Immature natural killer cell (primary cell): ENCODE measurements at places on chromosomes 12 and 14.

- DNase-seq: no peak
Observed at GRCh38 chr12:51868821-51869495, 18.9 kb upstream of the ANKRD33 start.

GRCh38 chr12:31832740-31833729 lies 104.2 kb upstream of the AMN1 start:
- DNase-seq: peak; percentile 62

GRCh38 chr14:66143387-66144112 lies 342.6 kb upstream of the CCDC196 start:
- no peak for DNase-seq

GRCh38 chr14:106840991-106841390 lies 1314.6 kb downstream of the TMEM121 start:
- DNase-seq: no peak

- DNase-seq: no peak
Observed at GRCh38 chr12:100801320-100801719, 6.7 kb downstream of the ANO4 start.

DNA sequence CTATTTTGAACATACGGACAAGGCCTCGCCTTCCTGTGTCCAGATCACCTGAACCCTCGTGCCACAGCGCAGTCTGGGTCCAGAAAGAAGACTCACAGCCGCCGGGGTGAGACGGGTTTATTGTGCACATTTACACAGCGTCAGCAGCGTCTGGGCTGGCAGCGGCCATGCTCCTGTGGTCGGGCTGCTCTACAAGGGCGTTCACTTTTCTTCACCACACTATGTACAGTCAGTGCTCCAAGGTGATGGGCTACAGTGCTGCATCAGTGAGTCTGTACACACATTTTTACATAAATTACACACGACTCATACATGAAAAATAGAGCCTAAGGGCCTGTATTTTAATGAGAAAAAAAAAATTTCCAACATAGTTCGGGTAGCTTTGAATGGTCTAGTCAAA lies 18.0 kb downstream of the ZFYVE21 start:
- no peak for DNase-seq

GRCh38 chr14:96962337-96962736 lies 165.2 kb downstream of the VRK1 start:
- peak; percentile 14 for DNase-seq

DNA sequence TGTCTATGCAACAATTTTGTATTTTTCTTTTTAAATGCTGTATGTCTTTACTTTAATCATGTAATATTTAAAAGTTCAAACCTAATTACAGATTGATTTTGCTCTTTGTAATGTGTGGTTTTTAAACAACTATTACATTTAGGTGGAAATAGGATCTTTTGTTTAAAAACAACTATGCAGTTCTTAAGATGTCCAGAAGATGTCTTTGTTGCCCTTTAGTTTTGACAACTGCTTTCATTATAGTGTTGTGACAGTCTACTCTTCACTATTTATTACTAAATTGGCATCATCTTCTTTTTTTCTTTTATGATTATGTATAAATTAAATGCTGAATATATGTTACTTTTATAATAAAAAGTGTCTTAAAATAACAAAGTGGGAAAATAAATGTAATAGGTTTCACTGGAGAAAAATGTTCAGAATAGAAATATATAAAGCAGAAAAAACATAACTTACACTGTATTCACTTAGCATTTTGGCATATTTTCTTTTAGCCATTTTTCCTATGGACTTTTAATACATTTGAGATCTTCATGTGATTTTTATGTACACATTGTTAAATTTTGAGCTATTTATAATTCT lies 27.1 kb upstream of the PCNX4 start:
- peak; percentile 50 for DNase-seq

DNA sequence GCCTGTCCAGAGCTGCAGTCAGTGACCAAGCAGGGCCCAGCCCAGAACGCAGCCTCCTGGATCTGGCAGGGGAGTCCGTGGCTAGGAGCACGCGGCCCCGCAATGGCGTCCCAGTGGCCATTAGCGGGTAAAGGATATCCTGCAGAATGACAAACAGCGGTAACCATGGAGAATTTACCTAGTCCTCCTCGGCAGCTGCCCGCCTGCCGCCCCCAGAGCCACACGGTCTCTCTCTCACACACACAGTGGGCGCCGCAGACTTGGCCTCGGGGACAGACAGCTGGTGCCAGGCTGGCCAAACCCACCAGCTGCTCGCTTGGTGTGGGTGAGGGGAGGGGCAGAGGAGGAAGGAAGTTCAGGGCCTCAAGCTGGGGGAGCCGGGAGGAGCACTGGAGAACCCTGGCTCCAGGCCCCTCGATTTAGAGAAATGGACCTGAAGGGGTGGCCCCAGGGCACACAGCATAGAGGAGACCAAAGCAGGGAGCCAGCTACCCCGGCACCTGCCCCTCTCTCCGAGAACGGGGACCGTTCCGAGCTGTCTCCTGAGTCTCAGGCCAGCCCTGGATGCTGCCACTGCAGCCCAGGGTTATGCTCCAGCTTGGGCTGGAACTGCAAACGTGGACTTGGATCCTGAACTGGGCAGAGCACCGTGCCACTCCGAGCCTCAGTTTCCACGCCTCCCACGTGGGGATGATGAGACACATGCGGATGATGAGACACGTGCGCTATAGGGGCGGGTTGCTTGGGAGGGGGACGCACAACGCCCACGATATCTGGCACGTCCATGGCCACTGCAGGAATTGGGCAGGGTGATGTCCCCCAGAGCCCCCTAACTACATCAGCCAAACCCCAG lies 3.4 kb downstream of the CDK2AP1 start:
- DNase-seq: peak; percentile 26
